ENCODE measurements at places on chromosomes 5 and 9.

DNA sequence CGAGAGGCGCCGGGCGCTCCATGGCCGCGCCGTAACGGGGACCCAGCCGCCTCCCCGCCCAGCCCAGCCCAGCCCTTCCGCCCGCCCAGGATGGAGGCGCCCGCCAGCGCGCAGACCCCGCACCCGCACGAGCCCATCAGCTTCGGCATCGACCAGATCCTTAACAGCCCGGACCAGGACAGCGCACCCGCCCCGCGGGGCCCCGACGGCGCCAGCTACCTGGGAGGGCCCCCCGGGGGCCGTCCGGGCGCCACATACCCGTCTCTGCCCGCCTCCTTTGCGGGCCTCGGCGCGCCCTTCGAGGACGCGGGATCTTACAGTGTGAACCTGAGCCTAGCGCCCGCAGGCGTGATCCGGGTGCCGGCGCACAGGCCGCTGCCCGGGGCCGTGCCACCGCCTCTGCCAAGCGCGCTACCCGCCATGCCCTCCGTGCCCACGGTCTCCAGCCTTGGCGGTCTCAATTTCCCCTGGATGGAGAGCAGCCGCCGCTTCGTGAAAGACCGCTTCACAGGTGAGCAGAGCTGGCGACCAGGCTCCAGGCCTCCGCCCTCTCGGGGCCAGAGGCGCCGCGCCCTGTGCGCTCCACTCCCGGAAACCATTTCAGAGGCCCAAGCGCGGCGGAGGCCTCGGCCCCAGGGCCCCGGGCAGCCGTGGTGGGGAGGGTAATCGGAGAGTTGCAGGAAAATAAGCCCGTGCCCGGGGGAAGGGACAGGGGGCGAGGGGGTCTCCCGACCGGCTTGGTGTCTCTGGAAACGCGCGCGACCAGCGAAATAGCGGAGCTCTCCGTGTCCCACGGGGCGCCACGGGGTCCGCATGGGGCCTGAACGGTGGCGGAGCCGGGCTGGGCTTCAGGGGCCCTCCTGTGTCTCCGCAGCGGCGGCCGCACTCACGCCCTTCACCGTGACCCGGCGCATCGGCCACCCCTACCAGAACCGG, 496 bp downstream of the TLX3 start:
- DNase-seq, result no peak

DNA sequence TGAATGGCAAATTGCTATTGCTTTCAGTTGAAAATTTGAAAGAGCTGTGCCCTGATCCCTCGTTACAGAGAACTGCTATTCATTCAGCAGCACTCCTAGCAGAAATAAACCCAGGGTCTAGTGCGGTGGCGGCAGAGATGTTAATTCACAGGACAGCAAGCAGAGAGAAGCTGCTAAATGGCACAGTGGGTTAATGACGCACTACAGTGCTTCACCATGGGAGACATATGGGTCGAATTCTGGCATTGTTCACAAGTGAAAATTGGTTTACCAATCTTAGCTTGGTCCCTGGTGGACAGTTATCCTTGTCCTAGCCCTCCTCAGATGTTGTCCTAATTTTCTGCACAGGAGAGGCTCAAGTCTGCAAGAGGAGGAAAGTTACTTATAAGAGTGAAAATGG, 807.4 kb downstream of the TLE1 start:
- no peak for DNase-seq

DNA sequence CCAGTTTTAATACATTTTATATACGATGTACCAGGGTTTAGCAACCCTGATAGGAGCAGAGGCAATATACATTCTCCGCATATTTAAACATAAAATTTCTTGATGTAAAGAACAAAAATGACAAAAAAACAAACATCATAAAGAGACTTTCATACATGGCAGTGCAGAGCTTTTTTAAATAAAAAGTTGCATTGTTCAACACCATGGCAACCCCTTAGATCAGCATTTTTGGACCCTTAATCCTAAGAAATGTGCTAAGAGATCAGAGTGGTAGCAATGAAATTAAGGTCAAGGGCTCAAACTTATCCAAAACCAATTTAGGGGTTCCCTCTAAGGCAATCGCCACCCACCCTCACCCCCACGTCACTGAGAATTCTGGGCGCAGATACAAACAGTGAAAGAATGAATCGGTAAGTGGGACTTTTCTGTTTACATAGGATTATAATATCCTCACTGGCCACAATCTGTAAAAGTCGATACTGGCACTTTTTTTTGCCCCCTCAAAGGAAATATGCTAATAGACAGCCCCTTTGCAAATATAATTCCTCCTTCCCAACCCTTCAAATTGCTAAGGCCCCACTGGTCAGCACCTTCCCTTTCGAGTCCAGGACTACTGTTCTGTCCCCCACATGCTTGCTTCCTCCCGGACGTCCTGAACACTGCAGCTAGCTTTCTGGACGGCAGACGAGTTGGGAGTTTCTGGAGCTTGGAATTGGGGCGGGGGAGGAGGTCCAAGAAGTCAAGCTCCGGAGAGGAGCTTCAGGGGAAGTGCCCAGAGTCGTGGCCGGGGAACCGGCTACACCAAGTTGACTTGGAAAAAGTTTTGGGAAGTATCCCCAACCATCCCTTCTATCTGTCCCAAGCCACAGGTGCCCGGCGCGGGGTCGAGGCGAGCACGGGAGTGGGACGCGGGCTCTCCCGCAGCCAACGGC, 2.2 kb downstream of the GAS1 start:
- no peak for DNase-seq

GRCh38 chr9:13179257-13179656, 100.2 kb downstream of the MPDZ start:
- no peak for DNase-seq

GRCh38 chr9:127112056-127112455, 10.4 kb downstream of the ANGPTL2 start:
- no peak for DNase-seq

GRCh38 chr9:87181670-87182069, 234.4 kb upstream of the GAS1 start:
- DNase-seq, result no peak

GRCh38 chr9:37902796-37903646, 906 bp downstream of the SLC25A51 start:
- peak; percentile 36 for DNase-seq

GRCh38 chr5:150302301-150303069, at the start of gene ARSI:
Gene ARSI (minus strand): TSS chr5:150302905. CDS start chr5:150302373, 532 bp downstream.
- DNase-seq, result no peak

DNA sequence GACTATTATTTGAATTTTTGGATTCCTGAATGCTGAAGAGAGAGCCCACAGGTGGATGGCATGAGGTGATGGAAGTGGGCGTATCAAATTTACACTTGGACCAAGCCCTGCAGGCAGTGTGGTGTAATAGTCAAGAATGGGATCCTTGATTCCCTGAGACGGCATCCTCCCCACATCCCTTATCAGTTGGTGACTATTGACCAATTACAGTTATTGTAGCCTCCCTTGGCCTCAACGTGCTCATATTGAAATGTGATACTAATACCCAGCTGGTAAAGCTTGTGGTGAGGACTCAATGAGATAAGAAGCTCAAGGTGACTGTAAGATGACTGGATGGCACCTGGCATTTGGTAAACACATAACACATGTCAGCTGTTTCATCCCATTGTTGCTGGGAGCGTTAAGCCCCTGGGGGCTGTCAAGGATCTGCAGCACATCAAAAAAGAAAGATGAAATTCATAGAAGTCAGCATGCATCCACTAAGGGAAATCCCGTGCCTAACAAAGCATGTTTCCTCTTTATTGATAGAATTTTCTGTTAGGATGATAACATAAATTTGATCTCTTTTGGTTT, 65.6 kb upstream of the IRX2 start:
- DNase-seq, result no peak

DNA sequence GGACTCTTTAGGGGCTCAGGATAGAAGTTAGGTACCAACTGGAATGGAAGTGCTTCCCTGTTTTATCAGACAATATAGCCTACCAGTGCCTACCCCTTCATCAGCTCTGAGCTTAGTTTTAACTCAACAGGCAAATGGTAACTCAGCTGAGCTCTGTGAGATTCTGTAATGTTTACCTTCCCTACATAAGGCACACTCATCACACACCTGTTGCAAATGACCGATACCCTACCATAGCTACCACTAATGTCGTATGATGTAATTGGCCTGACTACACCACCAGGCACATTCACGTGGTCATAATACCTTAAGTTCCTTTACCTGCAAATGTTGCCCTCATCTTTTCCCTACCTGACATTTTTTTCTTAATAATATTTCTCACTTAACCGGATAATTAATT, 254.8 kb downstream of the ADGRV1 start:
- DNase-seq, result no peak

- DNase-seq, result no peak
Observed at GRCh38 chr5:11909471-11909870, 5.2 kb upstream of the CTNND2 start.

DNA sequence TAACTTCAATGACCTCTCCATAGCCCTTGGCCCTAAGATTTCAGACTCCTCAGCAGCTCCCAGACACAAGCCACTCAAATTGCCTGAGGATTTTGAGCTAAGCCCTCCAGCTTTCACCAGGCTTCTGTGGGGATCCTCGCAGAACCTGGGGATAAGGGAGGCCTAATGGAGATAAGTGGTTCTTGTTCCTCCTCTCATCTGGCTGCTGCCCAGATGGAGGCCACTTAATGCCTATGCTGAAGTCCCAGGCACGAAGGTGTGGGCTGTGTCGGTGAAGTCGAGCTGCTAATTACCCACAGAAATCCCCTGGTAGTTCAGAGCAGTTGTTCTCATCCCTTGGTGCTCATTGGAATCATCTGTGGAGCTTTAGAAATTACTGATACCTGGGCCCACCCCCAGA, 10.3 kb upstream of the FAT2 start:
- DNase-seq, result no peak

- no peak for DNase-seq
Observed at GRCh38 chr5:61999371-61999770, 306.6 kb upstream of the KIF2A start.

DNA sequence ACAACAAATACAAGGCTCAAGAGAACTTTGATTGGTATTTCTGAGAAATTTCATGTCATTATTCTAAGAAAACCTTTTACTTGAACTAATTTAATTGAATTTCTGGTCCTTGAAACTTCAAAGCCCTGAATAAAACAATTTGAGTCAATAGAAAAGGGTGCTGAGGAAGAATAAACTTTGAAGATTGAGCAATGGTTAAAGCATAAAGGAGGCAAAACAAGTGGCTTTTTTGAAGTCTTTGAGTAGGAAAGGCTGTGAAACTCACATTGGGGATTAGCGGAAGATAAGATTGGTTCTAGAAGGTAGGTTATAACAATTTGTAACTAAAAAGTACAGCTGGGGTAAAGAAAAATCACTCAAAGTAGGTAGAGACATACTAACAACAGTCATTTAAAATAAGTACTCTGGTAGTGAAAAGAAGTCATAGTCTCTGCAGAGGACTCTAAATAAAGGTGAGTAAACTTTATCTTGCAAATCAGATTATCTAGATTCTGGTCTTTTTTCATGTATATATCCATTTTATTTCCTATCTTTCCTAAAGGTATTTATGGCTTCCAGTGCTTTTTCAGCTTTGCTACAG, 6.4 kb upstream of the PLPP1 start:
- peak; percentile 44 for DNase-seq

DNA sequence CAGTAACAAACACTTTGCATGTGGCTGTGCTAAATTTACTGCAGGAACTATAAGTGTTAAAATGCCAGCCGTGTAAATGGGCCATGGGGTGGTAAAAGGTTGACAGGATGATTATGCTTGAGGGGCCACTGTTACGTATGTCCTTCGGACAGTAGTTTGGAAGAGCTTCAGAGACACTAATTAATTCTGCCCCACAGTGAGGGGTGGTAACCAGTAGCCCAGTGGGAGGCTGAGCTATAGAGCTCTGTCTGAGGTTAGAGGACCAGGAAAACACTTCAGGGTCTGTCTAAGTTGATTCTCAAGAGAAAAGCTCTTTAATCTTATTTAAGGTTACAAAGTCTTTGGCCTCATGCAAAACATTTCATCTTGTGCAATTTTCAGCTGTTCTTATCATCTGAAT, 176.6 kb downstream of the DMRTA1 start:
- DNase-seq, result no peak

GRCh38 chr5:172178991-172179989, 8.7 kb downstream of the STK10 start:
- DNase-seq, result peak; percentile 66

- peak; percentile 42 for DNase-seq
Observed at GRCh38 chr9:98807070-98807813, at the start of gene GALNT12. Gene GALNT12 (plus strand): TSS chr9:98807670. CDS start chr9:98807699, 29 bp downstream.

- no peak for DNase-seq
Observed at GRCh38 chr5:167578977-167579692, 712.3 kb upstream of the WWC1 start.

- no peak for DNase-seq
Observed at GRCh38 chr5:52443187-52443586, 344.5 kb upstream of the ITGA1 start.

GRCh38 chr9:20014168-20014567, 225.3 kb upstream of the SLC24A2 start:
- DNase-seq, result no peak

DNA sequence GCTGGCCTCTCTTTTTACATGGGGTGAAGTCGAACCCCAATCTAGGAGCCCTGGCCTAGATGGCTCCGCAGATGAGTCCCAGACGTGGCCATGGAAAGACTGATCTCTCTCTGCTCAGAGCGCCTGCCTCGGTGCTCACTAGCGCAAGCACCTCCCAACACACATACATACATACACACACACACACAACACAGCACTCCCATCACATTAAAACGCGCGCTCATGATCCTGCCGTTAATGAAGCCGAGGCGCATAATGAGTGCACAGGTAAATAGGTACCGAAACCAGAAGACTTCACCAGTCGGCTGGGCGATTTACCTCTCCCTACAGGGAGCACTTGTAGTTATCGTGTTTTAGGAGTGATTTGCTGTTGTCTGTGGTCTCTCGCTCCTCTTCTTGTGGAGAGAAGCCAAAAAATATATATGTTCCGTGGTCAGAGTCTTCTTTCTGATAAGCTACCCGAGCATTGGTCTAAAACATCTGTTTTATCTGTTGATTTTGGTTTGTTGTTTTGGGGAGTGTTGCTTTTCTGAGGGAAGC, 207.7 kb downstream of the MEF2C start:
- no peak for DNase-seq

- no peak for DNase-seq
Observed at GRCh38 chr5:199197-199949, 8.1 kb downstream of the LRRC14B start.

DNA sequence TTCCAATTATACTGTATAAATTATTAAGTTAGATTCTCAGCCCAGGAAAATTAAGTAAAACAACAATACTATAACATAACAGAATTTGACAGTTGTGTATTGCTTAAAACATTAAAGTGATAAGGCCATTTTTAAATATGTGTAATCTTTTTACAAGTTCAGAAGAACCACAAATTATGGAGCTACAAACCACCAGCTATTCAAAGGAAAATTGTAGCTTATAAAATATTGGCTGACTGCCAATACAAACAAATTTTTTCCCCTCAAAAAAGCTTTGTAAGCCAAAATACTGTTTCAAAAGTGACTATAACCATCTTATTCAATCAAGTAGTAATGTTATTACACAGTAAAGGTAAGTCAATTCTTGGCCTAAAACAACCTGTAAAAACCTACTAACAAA, 21.9 kb downstream of the STRBP start:
- no peak for DNase-seq

DNA sequence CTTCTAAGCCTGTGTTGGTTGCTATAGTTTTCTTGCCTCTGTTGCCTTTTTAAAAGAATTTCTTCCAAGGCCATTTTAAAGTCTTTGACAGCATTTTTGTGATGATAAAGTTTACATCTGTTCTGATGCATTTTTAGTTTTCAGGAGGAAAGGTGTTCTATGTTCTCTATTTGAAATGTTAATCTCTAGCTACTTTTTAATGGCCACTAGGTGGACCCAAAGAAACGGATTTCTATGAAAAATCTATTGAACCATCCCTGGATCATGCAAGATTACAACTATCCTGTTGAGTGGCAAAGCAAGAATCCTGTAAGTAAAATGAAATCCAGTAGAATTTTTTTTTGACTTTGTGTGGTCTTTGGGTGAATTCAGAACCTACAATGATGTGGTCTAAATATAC, 60.2 kb downstream of the MELK start:
- peak; percentile 29 for DNase-seq

Data from CD4-positive, alpha-beta T cell treated with Interleukin-4 for 4 hours (primary cell).